ENCODE measurements at places on chromosomes 11 and 22. TPM values are rescaled to one million over a fixed set of nuclear protein-coding genes. Genes with fewer than 3 reads are reported as not detected.

PIK3IP1 gene
- total RNA-seq, result 1.5 TPM

SIPA1 gene
- total RNA-seq, result 20.7 TPM

LRRC56 gene
- total RNA-seq, result 0.63 TPM

TMEM134 gene
- 63.4 TPM for total RNA-seq

PGR gene
- not detected for total RNA-seq

GLB1L2 gene
- 1.9 TPM for total RNA-seq

ALX4 gene
- 5.7 TPM for total RNA-seq
